ENCODE measurements at places on chromosomes 3 and 15.

- DNase-seq, result no peak
Observed at GRCh38 chr15:91304786-91305185, 204.7 kb downstream of the SV2B start.

GRCh38 chr3:193831495-193832455 lies 238.8 kb downstream of the OPA1 start:
- no peak for DNase-seq

- no peak for DNase-seq
Observed at GRCh38 chr15:81279621-81280485, 44.1 kb downstream of the STARD5 start.

DNA sequence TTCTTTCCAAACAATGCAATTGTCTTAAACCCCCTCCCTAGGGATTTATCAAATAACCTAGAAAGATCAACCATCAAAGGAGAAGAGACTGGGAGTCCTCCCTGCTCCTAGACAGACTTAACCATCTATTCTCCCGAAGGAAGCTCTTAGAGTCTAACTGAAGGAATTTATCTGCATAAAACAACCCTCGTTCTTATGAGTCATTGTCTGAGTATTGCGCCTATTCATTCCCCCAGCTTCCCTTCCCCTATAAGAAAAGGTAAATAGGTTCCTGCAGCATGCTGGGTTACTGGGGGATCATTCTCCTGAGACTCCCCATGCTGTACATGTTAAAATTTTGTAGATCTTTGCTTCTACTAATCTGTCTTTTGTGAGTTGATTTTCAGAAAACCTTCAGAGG lies 412.7 kb downstream of the OCA2 start:
- peak; percentile 6 for DNase-seq

- no peak for DNase-seq
Observed at GRCh38 chr15:65981837-65982626, 112.7 kb downstream of the RAB11A start.

DNA sequence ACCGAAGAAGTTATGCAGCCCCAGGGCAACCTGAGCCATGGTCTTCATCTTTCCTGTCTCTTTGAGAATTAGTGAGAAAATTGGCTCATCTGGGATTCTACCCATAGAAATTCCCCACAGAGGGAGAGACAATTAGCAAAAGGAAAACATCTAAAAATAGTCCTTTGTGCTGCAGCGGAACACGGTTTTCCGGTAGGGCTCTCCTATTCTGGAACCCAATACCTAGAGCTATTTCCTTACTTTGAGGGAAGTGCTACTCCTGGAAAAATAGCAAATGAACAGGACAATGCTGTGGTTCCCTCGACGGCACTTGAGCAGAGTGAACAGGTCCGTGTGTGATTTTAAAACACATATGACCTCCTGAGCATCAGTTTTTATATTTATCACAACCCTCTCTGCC lies 210.5 kb downstream of the FGF12 start:
- DNase-seq, result no peak

GRCh38 chr15:64461721-64462162 lies 1.4 kb downstream of the ZNF609 start:
- DNase-seq, result no peak

GRCh38 chr3:10653241-10653640 lies 147.9 kb upstream of the ATP2B2 start:
- DNase-seq, result no peak

DNA sequence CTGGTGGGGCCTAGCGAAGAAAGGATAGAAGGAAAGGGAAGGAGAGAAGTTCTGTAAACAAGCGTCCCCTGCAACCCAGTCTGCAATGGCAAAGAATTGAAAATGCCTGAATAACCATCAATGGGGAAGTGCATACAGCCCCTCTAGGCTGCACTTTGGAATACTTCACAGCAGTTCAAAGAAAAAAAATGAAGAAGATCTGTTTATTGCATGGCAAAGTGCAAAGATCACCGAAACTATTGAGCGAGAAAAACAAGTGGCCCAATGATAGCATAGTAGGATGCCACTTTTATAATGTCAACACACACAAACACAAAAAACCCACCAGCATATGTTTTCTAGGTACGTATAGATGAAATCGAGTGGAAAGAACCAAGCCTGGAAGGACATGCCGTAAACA lies 13.6 kb upstream of the SLC6A1 start:
- no peak for DNase-seq

- no peak for DNase-seq
Observed at GRCh38 chr3:129992781-129993180, 18.3 kb downstream of the TRH start.

GRCh38 chr3:140530603-140531002 lies 147.3 kb upstream of the TRIM42 start:
- DNase-seq, result no peak

Data from COLO829 (cell line).